ENCODE measurements at places on chromosomes 11 and 22.
A peak's percentile ranks its signal among the peaks of the same experiment; 100 is the strongest.

GRCh38 chr22:23893945-23894709, at the start of gene MIF:
MIF (plus strand) TSS chr22:23894383; CDS start chr22:23894475, 92 bp downstream.
- DNase-seq: peak; percentile 92

DNA sequence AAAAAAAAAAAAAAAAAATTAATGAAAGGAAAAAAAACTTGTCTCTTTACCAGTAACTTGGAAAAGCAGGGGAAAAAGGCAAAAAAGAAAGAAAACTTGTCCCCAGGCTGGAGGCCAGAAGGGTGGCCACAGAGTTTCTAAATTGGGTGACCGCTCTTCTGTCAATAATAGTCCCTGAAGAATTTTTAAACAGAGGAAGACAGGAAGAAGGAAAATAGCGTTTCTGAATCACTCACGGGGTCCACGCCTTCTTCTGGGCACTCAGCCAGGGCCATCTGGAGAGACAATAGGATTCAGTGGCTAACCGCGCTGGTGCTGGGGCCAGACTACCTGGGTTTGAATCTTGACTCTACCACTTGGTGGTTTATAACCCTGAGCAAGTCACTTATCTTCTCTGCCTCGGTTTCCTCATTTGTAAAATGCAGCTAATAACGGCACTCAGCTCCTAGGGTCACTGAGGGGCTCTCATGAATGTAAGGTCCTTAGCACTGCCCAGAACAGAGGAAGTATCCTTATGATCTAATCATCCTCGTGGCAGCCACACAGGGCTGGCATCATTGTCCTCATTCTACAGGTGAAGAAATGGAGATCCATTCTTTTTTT, 7.0 kb downstream of the C11orf86 start:
- DNase-seq: no peak

DNA sequence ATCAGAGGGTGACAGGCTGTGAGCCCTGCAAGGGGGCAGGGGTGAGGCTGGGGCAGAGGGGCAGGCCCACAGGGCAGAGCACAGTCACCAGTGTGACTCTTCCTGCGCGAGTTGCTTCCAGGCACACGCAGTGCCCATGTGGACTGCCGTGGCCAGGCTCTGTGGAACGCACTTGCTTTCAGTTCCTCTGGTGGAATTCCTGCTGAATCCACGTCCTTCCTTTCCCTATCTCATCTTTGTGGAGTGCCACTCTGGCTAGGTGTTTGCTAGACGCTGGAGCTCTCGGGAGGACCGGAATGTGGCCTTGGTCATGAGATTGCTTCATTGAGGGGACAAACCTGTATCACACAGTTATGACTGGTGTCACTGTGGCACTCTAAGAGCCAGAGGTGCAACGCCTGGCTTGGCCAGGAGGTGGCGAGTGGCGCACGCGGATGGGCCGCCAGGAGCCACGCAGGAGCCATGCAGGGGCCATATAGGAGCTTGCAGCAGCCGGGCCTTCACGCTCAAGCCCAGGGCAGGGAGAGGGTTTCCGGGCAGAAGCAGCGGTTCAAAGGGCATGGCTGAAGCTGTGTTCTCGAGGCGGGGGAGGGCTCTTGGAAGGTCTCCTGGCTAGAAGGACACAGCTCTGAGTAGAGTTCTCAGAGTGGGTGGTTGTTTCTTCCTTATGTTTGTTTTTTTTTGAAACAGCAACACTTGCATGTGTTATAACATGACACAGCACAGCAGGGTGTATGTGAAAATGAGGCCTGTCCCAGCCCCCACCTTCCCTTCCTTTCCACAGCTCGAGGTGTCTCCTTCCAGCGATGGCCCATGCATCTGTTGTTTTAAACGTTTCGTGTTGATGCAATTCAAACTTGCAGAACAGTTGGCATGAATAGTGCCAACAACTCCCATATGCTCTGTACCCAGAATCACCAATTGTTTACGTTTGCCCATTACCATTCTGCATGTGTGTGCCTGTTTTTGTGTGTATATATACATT, 36.2 kb downstream of the TBC1D22A start:
- DNase-seq: peak; percentile 49

GRCh38 chr11:36467012-36467411, 43.1 kb downstream of the TRAF6 start:
- no peak for DNase-seq

DNA sequence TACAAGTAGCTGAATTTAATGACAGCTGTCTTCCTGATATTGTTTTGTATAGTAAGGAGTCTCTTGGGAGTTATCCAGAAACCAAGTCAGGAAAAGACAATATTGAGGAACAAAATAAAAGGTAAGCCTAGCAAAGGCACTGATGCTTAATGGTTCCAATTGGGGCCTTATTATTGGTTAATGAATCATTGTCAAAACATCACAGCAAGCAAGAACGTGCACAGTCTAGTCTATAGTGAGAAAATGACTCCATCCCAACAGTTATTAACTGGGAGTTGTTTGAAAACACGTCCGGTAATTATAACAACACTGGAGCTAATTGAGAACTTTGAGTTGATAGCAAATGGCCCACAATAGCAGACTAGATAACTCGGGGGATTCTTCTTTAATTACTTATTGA, 17.7 kb downstream of the BSX start:
- DNase-seq: no peak

- DNase-seq: no peak
Observed at GRCh38 chr11:85945788-85946187, 90.6 kb downstream of the CCDC83 start.

GRCh38 chr11:42631220-42631843, 680.5 kb upstream of the API5 start:
- DNase-seq: no peak

GRCh38 chr11:19595840-19596751, 116.5 kb upstream of the NAV2 start:
- no peak for DNase-seq

- DNase-seq: no peak
Observed at GRCh38 chr11:76666408-76666807, 4.1 kb downstream of the LRRC32 start.

DNA sequence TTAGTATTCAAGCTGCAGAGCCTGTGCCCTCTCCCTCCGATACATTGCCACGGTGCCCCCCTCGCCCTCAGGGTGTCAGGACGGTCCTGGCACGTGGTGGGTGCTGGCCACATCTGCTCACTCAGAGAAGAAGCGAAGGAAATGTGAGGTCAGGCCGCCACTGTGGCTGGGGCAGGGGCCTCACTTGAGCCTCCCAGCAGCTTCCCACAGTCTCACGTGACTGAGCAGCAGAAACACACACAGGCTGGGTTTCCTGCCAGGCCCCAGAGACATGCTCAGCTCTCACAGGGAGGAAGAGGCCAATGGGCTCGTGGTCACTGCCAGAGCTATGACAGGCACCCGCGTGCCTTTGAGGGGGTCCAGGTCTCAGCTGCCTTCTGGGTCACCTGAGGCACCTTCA, 37.9 kb upstream of the PRR5 start:
- no peak for DNase-seq

DNA sequence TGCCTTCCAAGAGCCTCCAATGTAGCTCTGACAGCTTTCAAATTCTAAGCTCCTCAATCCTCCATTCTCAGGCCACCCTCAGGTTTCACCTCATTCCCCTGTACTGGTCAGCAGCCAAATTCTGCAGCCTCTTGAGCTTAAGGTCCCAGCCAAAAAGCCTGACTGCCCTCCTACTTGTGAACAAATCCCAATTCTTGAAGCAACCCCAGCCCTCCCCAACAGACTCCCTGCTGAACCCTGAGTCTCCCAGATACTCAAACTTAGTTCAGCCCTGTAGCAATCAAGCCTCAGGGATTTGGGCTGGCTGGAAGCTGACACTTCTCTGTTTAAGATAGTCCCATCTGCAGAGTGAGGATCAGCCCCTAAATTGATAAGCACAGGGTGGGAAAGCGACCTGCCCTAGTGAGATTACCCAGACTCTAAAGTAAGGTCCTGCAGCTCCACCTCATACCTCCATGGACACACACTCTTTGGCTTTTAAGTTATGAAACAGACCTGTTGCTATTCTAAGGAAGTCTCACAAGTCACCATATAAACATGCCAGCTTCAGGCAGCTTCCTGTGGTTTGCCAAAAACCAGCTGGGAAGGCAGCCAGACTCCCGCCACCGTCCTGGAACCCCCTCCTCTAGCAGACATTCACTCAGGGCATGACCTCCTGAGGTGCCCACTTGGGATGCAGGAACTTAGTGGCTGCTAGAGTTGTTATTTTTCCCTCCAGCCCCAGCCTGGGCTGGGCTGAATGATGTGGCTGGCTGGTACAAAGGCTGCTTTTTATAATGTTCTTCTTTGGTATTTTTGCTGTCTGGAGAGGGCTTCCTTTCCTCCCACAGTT, 82.5 kb upstream of the PICALM start:
- DNase-seq: no peak

GRCh38 chr11:115180272-115180671, 323.9 kb downstream of the CADM1 start:
- no peak for DNase-seq

- no peak for DNase-seq
Observed at GRCh38 chr22:30016596-30016995, 63.7 kb upstream of the HORMAD2 start.

- DNase-seq: peak; percentile 39
Observed at GRCh38 chr11:64000026-64000739, 13.9 kb downstream of the OTUB1 start.

DNA sequence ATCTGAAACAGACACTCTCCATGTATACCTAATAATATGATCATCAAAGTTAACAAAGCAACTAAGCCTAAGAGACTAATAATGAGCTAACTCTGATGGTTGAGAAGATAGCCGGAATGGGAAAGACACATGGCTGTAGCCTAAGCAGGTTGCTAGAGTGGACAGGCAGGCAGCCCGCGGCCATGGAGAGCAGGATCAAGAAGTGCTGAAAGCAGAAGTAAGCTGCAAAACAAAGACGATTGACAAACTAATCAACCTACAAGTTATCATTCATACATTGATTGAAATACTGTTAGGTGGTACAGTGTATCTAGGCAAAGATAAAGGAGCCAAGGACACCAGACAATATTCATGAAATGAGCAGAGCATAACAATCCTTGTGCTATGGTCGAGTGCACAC, 29.3 kb downstream of the SLN start:
- DNase-seq: no peak
